ENCODE measurements at places on chromosomes 1 and 21. TPM values are rescaled to one million over a fixed set of nuclear protein-coding genes. Genes with fewer than 3 reads are reported as not detected.

Gene NR5A2
- not detected for total RNA-seq

Gene EPHA2
- 73.1 TPM for total RNA-seq

DNA sequence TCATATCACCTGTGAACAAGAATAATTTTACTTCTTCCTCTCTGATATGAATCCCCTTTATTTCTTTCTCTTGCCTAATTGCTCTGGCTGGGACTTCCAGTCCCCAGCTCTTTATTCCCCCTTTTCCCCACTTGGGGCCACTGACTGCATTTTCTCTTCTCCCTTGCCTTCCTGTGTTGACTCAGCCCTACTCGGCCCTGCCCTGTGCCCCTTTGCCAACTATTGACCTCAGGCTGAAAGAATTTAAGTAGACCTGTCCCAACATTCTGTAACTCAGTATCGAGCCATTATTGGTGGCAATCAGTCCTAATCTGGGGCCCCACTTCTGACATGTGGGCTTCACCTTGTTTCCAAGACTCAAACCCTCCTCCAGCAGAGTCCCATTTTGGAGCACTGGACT is 60.6 kb upstream of the STUM start:
- DNase-seq = no peak

DNA sequence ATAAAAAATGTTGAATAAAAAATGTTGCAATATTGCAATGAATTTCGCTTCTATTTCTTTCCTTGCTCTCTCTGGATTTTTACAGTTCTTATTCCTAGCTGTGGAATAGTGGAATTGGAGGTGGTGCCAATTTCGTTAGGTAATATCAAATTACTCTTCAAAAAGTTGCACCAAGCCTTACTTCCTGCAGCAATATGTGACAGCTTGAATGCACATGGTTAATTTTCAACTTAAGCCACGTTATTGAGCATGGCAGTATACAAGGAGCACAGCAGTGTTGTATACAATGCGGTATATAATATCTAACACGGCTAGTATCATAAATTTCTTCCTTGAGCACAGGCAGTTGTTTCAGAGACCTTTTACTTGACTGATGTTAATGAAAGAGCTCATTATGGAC is 152.5 kb downstream of the NOS1AP start:
- no peak for DNase-seq

DNA sequence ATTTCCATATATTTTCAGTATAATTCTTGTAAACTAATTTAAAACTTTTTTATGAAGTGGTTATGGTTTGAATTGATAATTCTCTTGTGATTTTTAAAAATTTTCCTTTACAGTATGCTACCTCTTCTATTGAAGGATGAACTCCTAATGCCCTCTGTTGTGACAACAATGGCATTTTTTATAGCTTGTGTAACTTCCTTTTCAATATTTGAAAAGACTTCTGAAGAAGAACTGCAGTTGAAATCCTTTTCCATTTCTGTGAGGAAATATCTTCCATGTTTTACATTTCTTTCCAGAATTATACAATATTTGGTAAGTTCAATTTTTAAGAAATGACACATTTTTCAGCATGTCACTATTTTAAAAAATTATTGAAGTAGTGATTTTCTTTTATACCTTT is 61.4 kb downstream of the ALG6 start:
- no peak for DNase-seq

GRCh38 chr1:207872621-207873020 is 38.3 kb downstream of the CD34 start:
- DNase-seq = no peak

- peak; percentile 95 for DNase-seq
Observed at GRCh38 chr1:178931858-178932551, 61.1 kb upstream of the ANGPTL1 start.

DNA sequence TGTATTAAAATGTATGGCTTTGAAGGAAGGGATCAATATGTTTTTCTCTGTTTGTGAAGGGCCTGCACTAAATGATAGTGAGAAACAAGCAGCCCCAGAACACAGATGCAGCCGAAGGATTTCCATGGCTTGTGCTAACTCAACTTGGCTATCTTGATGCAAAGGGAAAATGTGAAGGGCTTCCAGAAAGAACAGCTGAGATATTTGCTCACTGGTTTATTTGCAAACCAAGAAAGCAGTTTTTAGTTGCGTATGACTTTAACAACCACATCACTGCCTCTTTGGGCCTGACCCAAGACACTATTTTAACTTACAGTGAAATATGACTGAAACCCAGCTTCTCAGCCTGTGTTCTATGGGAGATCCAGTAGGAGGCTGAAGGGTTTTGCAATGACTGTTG is 369.9 kb downstream of the SETD4 start:
- no peak for DNase-seq

DNA sequence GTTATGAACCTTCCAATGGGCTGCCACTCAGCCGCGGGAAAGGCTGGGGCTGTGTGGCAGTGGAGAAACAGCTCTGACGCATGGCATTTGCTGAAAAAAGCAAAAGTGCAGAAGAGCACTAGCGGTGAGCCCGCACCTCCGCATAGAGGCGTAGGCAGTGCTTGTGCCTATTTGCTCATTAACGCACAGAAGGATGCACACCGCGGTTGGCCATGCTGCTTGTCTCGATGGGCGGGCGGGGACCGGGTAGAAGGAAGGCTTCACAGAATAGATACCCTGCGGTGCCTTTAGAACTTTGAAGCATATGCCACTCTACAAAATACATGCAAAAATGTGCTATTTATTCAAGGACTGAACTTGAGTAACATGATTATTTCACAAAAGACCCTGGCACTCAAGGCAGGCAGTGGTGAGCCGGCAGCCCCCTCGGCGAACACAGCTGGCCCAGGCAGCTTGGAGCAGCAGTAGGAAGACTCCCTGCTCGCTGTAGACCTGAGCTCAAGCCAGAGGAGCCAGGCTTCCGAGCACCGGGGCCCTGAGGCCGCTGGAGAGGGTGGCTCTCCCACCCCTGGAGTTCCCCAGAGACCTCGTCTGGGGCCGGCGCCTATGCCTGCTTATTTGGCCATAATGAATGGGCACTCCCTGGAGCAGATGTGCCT is 71.5 kb downstream of the SIK1 start:
- DNase-seq = no peak

DNA sequence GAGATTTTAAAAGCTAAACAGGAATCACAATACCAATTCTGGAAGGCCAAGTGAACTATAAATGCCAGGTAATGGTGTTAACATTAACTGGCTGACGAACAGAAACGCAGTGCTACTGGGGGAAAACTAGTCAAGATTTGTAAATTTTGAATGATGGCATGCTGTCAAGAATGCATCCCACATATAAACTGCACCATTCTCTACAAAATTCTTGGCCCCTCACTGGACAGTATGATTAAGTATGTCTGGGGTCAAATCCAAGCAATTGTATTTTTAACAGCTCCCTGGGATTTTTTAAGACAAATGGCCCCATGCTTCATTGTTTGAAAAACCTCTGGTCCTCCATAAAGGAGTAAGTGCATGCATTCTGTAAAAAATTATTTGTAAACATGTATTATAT is 73.2 kb upstream of the COA6 start:
- no peak for DNase-seq

Data from LHCN-M2 (cell line).